ENCODE measurements at places on chromosomes 2 and 18. TPM values are rescaled to one million over a fixed set of nuclear protein-coding genes. Genes with fewer than 3 reads are reported as not detected.

The APLF gene
- total RNA-seq, result 2.5 TPM

The SERPINB4 gene
- total RNA-seq, result not detected

The CRYGC gene
- not detected for total RNA-seq

The ADGRF3 gene
- total RNA-seq, result not detected

The ARL5A gene
- 73.4 TPM for total RNA-seq

The MPV17 gene
- total RNA-seq, result 126 TPM

The SPC25 gene
- total RNA-seq, result 5.4 TPM

The CCDC150 gene
- 31.0 TPM for total RNA-seq

The DUSP2 gene
- total RNA-seq, result 25.1 TPM

The FARSB gene
- 17.9 TPM for total RNA-seq

The KCNG2 gene
- not detected for total RNA-seq

The GTF2A1L gene
- not detected for total RNA-seq

The RAB27B gene
- 0.11 TPM for total RNA-seq

The PRKCE gene
- total RNA-seq, result 61.8 TPM

The RIF1 gene
- 30.5 TPM for total RNA-seq

The TFCP2L1 gene
- total RNA-seq, result not detected

The RAX gene
- total RNA-seq, result not detected

The TAF1B gene
- 58.6 TPM for total RNA-seq

The MC4R gene
- total RNA-seq, result not detected

The NDC80 gene
- total RNA-seq, result 48.5 TPM

The AGFG1 gene
- total RNA-seq, result 35.6 TPM

The SPDYA gene
- 0.76 TPM for total RNA-seq

The MAL gene
- not detected for total RNA-seq

The MC2R gene
- total RNA-seq, result not detected

The GRHL1 gene
- 1.3 TPM for total RNA-seq

The NYAP2 gene
- not detected for total RNA-seq

The C18orf63 gene
- not detected for total RNA-seq

The SAG gene
- total RNA-seq, result not detected

The DNAH7 gene
- 0.14 TPM for total RNA-seq

The ME2 gene
- 184 TPM for total RNA-seq

The DSG4 gene
- total RNA-seq, result 8.3 TPM

The PLA2R1 gene
- total RNA-seq, result not detected

The OTOS gene
- not detected for total RNA-seq

The ABCG8 gene
- total RNA-seq, result not detected

The SCG2 gene
- total RNA-seq, result not detected

The ANKRD30B gene
- total RNA-seq, result not detected

The ARHGEF4 gene
- total RNA-seq, result not detected

The SNORC gene
- total RNA-seq, result 1.9 TPM

The STK17B gene
- total RNA-seq, result 224 TPM

The TEX44 gene
- not detected for total RNA-seq

The RBM45 gene
- total RNA-seq, result 32.8 TPM

The CHST10 gene
- 28.7 TPM for total RNA-seq

The RAB6C gene
- total RNA-seq, result 0.52 TPM

The SCYGR1 gene
- total RNA-seq, result not detected
